ENCODE measurements at places on chromosomes 2 and 18.

GRCh38 chr18:49368161-49368875 is 92.1 kb downstream of the DYM start:
- H3K36me3 ChIP-seq: peaks cover 2% of the 10 kb centered on the region
- no peaks in the 10 kb centered on the region for H3K27me3 ChIP-seq

GRCh38 chr18:41096504-41096903 is 858.5 kb upstream of the PIK3C3 start:
- no peak overlapping the region for H3K4me3 ChIP-seq

DNA sequence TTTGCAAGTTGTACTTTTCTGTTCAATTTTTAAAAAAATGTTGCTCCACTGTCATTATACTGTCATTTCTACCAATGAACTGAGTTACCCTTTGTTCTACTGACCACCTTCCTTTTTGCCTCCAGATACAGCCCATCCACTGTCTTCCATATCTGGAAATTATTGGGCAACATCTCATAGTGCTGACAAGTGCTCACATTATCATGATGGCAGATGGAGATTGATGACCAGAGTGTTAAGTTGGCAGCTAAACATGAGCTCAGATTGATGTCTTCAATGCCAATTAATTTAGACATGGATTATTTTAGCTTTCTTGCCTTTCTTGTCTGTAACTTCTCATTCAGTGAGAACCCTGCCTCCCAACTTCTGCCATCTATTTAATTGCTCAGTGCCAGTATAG is 76.6 kb downstream of the KIAA1328 start:
- DNase-seq: no peak
- peaks cover 5% of the 10 kb centered on the region for H3K36me3 ChIP-seq
- peaks cover 2% of the 10 kb centered on the region for H3K4me1 ChIP-seq
- no peaks in the 10 kb centered on the region for H3K27me3 ChIP-seq
- no peak overlapping the region for H3K27ac ChIP-seq

DNA sequence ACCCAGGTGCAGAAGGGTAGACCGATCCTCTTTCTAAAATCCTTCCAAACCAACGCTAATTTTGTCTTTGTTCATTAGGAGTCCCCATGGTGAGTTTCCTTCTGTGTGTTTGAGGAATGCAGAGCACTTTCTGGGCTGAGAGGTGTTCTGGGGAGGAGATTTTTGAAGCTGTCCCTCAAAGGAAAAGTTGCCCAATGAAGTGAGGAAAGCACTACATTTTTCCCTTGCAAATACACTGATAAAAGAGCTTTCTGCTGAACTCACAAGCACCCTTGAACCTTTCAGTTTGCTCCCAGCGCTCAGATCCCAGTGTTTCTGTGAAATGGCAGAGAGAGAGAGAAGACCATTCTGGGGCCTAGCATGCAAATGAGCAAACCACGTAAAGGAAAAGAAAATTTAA is 299.6 kb upstream of the FANCL start:
- no peak overlapping the region for H3K27ac ChIP-seq
- no peaks in the 10 kb centered on the region for H3K36me3 ChIP-seq
- H3K27me3 ChIP-seq: peaks cover 6% of the 10 kb centered on the region
- DNase-seq: no peak
- H3K4me3 ChIP-seq: no peak overlapping the region
- H3K4me1 ChIP-seq: no peaks in the 10 kb centered on the region

- H3K27me3 ChIP-seq: peaks cover 28% of the 10 kb centered on the region
- H3K27ac ChIP-seq: no peak overlapping the region
- DNase-seq: no peak
- H3K4me1 ChIP-seq: no peaks in the 10 kb centered on the region
Observed at GRCh38 chr2:126831234-126832005, 67.3 kb upstream of the TEX51 start.

GRCh38 chr2:47535073-47535472 is 132.1 kb downstream of the MSH2 start:
- H3K4me1 ChIP-seq: peaks cover 6% of the 10 kb centered on the region
- H3K36me3 ChIP-seq: no peaks in the 10 kb centered on the region
- no peak overlapping the region for H3K27ac ChIP-seq
- no peak for DNase-seq
- peaks cover 32% of the 10 kb centered on the region for H3K27me3 ChIP-seq

DNA sequence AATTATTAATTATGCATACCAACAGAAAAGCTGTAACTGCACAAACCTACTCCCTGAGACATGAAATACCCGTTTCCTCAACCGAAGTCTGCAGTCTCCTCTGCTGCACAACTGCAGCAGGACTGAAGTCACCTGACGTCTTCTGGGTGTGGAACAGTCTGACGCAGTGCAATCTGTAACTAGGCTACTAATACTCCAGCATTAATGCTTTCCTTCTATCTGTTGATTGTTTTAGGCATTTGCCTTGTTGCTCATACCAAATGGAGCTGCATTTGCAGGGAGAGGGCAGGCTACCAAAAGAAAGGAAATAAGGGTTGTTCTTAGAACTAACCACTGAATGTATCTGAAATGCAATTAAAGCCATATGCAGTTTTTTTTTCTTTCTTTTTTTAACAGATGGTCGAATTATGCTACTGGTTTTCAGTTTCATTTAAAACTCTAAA is 40.1 kb downstream of the RTN4 start:
- H3K36me3 ChIP-seq: peaks cover 5% of the 10 kb centered on the region
- no peaks in the 10 kb centered on the region for H3K27me3 ChIP-seq
- peak overlapping the region; percentile 95 for H3K4me3 ChIP-seq
- peaks cover 42% of the 10 kb centered on the region for H3K4me1 ChIP-seq

DNA sequence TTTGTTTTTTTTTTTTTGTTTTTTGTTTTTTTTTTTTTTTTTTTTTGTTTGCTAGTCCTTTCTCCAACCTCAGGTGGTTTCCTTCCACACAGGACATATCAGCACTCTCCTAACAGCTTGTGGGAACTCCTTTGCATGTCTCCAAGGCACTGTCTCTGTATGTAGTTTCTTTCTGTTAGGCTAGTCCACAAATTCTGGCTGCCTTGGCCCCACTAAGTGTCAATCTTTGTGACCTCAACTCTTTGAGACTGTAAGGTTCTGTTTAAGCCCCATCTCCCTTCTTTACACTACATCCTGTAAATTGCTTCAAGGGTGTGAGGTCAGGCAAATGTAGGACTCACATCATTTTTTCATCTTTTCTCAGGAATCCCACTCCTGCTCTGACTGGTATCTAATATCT is 85.1 kb downstream of the NCOA1 start:
- H3K4me1 ChIP-seq: peaks cover 54% of the 10 kb centered on the region
- no peaks in the 10 kb centered on the region for H3K27me3 ChIP-seq
- H3K36me3 ChIP-seq: peaks cover 9% of the 10 kb centered on the region
- peak overlapping the region; percentile 71 for H3K27ac ChIP-seq
- no peak for DNase-seq

DNA sequence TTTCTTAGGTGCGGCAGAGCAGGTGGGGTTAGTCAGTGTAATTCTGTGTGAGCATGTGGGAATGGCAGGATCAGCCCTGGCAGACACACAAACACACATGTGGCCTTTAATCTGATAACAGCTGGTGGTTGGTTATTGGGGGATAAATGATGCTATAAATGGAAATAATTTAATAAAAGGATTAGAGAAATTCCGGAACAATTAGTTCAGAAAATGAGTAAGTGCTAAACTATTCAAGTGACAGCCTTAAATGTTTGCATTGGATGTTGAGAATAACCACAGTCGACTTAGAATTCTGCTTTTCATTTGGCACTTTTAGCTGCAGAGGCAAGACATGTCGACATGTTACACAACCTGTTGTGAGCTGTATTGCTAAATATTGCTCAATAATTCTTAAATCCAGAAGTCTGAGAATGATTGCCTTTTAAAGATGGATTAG is 7.2 kb downstream of the SMYD1 start:
- DNase-seq: no peak
- no peaks in the 10 kb centered on the region for H3K4me1 ChIP-seq
- peaks cover 25% of the 10 kb centered on the region for H3K27me3 ChIP-seq
- no peaks in the 10 kb centered on the region for H3K36me3 ChIP-seq

DNA sequence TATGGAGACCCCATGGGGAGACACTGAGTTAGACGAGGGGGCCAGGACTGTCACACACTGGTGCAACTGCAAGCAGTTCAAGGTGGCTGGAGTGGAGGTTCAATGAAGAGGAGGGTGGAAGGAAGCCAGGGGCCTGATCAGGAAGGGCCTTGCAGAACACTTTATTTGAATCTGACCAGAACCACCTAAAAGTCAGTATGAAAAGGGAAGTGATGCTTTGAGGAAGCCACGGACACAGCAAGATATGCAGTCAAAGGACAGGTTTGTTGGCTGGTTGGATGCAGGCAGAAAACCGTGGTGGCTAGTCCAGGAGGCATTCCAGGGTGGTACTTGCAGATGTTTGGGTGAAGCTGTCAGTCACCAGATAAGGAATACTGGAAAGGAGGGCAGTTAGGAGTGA is 3.5 kb upstream of the FAM124B start:
- H3K27ac ChIP-seq: no peak overlapping the region
- H3K27me3 ChIP-seq: peaks cover 25% of the 10 kb centered on the region
- peaks cover 5% of the 10 kb centered on the region for H3K4me1 ChIP-seq
- no peaks in the 10 kb centered on the region for H3K36me3 ChIP-seq

DNA sequence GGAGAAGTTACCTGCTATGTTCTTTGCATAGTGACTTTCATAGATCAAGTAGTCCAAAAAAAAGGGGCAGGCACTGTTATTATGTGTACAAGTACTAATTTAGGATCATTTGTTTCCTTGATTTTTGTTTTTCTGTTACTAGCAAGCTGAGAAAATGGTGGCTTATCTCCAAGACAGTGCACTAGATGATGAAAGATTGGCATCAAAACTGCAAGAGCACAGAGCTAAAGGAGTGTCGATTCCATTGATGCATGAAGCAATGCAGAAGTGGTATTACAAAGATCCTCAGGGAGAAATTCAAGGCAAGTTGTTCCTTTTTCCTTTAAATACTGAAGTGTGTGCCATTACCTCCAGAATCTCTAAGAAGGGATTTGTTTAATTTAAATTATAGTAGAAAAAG is 19.6 kb upstream of the KCNJ13 start:
- DNase-seq: no peak
- peaks cover 3% of the 10 kb centered on the region for H3K36me3 ChIP-seq
- H3K27me3 ChIP-seq: no peaks in the 10 kb centered on the region

- DNase-seq: no peak
- H3K4me1 ChIP-seq: no peaks in the 10 kb centered on the region
- H3K4me3 ChIP-seq: no peak overlapping the region
- H3K27ac ChIP-seq: no peak overlapping the region
Observed at GRCh38 chr2:189248141-189248540, 68.6 kb upstream of the COL5A2 start.

- DNase-seq: no peak
- no peaks in the 10 kb centered on the region for H3K36me3 ChIP-seq
- H3K4me1 ChIP-seq: peaks cover 55% of the 10 kb centered on the region
- no peak overlapping the region for H3K4me3 ChIP-seq
- H3K27me3 ChIP-seq: no peaks in the 10 kb centered on the region
- no peak overlapping the region for H3K27ac ChIP-seq
Observed at GRCh38 chr2:39407516-39408296, 29.4 kb downstream of the MAP4K3 start.

DNA sequence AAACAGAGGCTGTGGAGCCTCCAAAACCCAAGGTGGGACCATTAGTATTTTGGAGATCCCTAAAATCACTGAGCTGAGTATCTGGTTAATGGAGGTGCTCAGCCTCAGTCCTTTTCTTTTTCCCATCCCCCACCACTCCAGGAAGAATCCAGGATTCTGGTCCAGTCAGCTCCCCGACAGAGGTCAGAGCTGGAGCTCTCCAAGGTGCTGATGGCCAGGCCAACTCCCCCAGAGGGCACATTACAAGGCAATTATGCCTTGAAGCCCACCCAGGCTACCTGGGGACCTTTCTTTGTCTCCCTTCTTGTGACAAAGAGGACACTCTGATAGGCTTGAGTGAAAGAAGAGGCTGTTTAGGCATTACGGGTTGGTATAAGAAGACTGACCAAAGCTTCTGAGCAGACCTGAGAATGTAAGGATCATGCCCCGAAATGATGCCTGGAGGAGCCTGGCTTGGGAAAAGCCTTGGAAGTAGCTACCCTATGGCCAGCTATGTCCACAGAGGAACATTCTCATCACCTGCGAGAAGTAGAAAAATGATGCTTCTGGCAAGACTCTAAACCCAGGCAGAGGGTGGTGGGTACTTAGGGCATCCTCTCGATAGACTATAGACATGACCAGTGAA is 102.5 kb upstream of the LDAH start:
- no peak overlapping the region for H3K27ac ChIP-seq
- H3K27me3 ChIP-seq: peaks cover 21% of the 10 kb centered on the region
- H3K4me3 ChIP-seq: no peak overlapping the region
- H3K36me3 ChIP-seq: no peaks in the 10 kb centered on the region
- no peaks in the 10 kb centered on the region for H3K4me1 ChIP-seq

DNA sequence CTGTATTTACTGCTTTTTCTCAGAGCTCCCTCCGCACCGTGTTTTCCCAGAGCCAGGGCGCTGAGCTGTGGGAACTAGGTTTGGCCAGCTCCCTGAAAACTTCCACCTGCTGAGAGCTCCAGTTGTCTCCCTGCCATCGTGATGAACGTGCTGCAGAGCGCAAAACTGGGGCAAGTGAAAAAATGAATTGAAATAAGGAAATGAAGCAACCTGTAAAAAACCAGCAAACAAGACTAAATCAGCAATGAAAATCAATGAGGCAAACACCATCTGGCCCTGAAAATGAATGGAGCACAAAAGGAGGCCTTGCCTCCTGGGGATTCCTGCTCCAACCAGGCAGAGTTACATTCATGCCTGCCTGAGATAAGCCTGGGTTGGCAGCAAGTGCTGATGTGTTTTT is 129.9 kb downstream of the MARCHF4 start:
- H3K27me3 ChIP-seq: no peaks in the 10 kb centered on the region
- H3K36me3 ChIP-seq: no peaks in the 10 kb centered on the region
- no peak overlapping the region for H3K27ac ChIP-seq
- H3K4me3 ChIP-seq: no peak overlapping the region
- no peaks in the 10 kb centered on the region for H3K4me1 ChIP-seq
- no peak for DNase-seq

DNA sequence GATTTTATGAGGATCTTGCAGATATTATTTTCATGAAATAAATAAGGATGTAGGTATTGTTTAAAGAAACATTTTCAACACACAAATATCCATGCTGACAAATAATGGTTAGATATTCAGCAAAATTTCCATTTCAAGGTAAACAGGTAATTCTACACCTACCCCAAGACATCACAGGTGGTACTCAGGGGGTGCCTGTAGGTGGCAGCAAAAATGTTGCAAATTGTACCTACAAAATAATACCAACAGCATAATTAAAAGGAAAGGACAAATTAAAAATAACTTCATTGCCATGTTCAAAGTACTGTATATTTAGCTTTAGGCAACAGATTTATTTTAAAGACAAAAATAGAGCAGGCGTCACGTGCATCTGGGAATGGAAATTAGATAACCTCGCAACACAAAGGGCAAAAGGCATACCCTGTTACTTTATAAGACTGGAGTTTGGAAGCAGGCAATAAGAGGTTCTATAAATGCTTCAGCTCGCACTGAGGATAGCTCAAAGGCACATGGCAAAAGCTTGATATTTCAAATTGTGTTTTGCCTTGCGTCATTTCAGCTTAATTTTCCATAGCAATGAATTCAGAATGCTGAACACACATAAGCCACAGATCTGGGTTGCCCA is 630.5 kb downstream of the TDRD15 start:
- no peaks in the 10 kb centered on the region for H3K36me3 ChIP-seq
- no peaks in the 10 kb centered on the region for H3K4me1 ChIP-seq
- H3K4me3 ChIP-seq: no peak overlapping the region
- no peaks in the 10 kb centered on the region for H3K27me3 ChIP-seq

Measured in T-helper 17 cell (primary cell).